ENCODE measurements at places on chromosomes 4 and X. TPM values are rescaled to one million over a fixed set of nuclear protein-coding genes. Genes with fewer than 3 reads are reported as not detected.
A peak's percentile ranks its signal among the peaks of the same experiment; 100 is the strongest.

STK26 gene
- total RNA-seq, result 0.82 TPM

PRDM8 gene
- 26.9 TPM for total RNA-seq

PRSS12 gene
- total RNA-seq, result 24.9 TPM

FAM120C gene
- 5.7 TPM for total RNA-seq

NDNF gene
- total RNA-seq, result 4.1 TPM

GSX2 gene
- total RNA-seq, result 3.3 TPM

LIMCH1 gene
- total RNA-seq, result 140 TPM

QRFPR gene
- 1.6 TPM for total RNA-seq

GNPDA2 gene
- total RNA-seq, result 30.6 TPM

FHIP1A gene
- 2.0 TPM for total RNA-seq

CSAG1 gene
- not detected for total RNA-seq

TLR2 gene
- 0.82 TPM for total RNA-seq

EREG gene
- not detected for total RNA-seq

IQSEC2 gene
- 9.8 TPM for total RNA-seq

ADGRL3 gene
- total RNA-seq, result 302 TPM

PNPLA4 gene
- 5.7 TPM for total RNA-seq

ARR3 gene
- not detected for total RNA-seq

DNA sequence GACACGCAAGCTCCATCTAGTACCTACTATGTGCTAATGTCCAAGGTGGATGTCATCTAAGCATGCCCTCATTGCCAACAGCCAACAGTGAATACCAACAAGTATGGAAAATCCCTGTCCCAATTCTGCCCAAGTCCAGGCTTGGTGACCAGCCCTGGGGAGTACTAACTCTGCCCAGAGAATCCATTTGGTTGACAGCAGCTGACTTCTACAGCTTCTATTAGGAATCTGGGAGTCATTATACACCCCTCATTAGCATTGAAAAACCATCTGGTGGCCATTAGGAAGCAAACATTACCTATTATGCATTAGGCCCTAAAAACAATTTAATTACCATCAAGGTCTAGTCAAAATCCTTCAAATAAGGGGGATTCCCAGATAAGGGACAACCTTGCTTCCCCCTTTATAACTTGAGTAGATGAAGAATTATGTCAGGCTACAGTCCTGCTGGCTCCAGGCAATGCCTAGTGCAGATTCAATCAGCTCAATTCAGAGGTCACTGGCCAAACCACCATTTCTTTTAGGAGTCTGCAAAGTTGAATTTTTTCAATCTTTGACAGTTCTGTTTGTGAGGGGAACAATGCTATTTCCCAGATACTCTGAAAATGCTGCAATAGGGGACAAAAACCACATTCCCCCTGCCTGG lies 228.0 kb upstream of the LDB2 start:
- DNase-seq, result no peak

DNA sequence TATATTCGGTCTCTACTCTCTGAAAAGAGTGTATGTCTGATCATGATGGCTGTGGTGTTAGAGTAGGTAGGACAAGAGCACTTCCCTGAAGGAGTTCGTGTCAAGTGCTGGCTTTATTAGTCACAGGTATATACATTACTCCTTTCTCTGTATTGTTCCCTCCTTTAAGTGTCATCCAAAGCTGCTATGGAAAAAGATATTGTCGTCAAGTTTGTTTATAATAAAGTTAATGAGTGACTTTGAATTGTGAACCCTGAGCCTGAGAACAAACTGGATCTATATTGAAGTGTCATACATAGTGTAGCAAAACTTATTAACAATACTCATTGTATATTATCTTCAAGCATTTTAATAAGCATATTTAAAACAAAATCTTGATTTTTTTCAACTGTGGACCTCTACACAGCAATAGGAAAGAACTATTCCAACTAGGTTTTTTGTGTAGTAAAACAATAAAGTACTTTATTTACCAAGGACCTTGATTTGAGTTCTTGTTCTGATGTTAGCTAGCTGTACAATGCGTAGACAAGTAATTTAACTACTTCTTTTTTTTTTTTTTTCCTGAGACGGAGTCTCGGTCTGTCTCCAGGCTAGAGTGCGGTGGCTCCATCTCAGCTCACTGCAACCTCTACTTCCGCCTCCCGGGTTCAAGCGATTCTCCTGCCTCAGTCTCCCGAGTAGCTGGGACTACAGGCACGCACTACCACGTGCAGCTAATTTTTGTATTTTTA lies 177.7 kb downstream of the RAPGEF2 start:
- DNase-seq, result no peak

GRCh38 chr4:168361365-168362024 lies 42.9 kb upstream of the DDX60 start:
- no peak for DNase-seq

DNA sequence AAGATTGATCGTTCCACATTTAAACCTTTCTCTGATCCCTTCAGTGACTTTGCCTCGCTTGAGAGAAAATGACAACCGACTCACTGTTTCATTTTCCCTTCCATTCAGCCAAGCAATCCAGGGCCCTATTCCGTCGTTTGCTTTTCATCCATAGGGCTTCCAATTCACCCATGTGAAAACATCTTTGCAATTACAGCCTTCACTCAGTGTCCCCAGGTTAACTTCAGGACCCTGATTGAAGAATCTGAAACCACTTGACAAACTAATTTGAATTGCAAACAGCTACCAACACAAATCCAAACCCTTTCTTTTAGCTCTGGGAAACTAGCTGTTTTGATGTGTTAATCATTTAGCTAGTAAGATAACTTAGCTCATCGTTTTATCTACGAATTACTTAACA lies 120.2 kb upstream of the FAM9C start:
- no peak for DNase-seq

DNA sequence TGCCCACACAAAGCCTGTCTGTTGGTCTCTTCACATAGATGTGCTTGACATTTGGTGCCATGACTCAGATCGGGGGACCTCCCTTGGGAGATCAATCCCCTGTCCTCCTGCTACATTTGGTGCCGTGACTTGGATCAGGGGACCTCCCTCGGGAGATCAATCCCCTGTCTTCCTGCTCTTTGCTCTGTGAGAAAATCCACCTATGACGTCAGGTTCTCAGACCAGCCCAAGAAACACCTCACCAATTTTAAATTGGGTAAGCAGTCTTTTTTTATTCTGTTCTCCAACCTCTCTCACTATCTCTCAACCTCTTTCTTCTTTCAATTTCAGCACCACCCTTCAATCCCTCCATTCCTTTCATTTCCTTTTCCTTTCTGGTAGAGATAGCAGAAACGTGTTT lies 159.6 kb upstream of the AGTR2 start:
- DNase-seq, result no peak

DNA sequence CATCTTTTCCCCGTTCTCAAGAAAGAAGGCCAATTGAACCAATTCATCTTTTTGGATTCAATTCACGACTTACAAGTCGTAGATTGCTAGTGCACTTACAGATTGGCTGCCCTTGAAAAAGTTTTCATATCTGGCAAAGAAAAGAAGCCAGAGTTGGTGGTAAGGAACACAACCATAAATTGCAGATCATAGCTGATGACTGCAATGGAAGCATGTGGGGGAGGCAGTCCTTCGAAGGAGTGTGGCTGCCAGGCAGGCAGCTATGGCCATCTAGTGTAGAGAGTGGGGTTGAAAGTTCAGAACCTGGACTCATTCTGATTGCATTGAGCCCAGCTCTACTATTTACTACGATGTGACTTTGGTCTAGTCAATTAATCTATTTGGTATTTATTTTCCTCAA lies 4.5 kb downstream of the GPM6A start:
- no peak for DNase-seq

- no peak for DNase-seq
These were observed 148.7 kb downstream of the TSPAN5 start for GRCh38 chr4:98509721-98510120.

GRCh38 chr4:7987148-7987989 lies 47.7 kb upstream of the AFAP1 start:
- peak; percentile 72 for DNase-seq

DNA sequence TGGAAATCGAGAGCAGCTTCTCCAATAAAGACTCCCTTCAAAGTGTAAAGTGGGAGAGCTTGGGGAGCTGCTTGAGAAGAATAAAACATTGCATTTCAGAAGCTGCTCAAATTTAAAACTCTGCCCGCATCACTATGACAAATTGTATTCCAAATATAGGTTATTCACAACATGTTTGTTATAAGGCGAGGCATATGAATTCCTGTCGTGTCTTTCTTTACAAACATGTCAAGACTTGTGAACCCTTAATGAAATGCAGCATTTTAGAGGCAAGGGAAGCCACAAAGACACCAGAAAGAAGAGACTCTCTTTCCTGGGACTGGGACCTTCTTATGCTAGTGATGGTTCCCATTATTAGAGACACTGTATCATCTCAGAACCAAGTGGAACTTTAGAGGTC lies 311.2 kb downstream of the DHX15 start:
- no peak for DNase-seq

DNA sequence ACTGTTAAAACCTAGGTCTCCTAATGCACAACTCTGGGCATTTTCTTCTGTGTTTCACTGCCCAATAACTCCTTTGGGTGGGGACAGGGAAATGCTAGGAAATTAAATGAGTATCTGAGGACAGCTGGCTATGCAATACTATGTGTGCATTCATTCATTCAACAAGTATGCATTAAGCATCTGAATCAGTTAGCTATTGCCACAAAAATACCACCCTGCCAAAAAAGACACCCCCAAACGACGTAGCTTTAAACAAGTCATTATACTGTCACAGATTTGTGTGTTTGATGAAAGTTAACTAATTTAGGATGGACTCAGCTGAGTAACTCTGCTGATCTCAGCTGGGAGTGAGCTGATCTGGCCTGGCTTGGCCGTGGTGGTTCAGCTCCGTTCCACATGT lies 29.8 kb upstream of the PTCHD1 start:
- DNase-seq, result no peak

DNA sequence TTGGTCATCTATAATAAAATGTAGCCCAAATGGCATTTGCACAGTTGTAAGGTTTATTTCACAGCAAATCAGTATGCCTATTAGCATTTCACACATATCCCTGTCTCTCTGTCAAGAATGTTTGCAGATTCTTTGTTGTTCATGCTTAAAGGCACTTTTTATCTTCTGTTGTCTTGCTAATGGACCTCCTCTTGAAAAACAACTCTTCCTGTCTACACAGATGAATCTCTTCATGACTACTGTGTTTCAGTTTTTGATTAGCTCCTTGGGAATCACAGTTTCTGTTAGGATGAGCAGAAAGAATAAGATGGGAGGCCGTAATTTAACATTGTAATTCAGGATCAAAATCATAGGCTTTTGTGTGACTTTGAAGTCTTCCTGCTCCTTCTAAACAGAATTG lies 35.5 kb upstream of the SLC4A4 start:
- DNase-seq, result no peak

- DNase-seq, result no peak
These were observed 13.2 kb upstream of the IL13RA2 start for GRCh38 chrX:115030625-115031024.

- no peak for DNase-seq
These were observed 23.3 kb upstream of the MBTPS2 start for GRCh38 chrX:21816136-21816535.

GRCh38 chr4:120939693-120940092 lies 17.2 kb upstream of the PRDM5 start:
- no peak for DNase-seq

GRCh38 chrX:77293331-77293995 lies 153.7 kb upstream of the FGF16 start:
- no peak for DNase-seq

DNA sequence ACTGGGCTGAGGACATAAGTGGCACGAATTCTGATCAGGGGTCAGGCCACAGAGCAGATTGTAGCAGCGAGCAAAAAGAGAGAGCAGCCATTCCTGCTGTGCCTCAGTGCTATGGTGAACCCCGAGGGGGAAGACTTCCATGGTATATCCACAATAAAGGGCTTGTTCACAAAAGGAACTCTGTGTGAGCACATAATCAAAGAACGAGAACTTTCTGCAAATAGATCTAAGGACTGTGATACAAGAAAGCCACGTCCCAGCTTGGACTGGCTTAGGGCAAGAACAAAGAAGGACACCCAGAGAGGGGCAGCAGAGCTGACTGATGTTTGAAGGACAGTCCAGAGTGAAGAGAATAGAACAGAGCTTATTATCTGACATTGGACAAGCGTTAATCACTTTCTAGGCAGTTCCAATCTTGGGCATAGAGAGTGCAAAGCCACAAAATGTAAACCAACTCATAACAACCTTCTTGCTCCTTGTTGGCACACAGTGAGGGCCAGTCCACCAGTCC lies 24.0 kb downstream of the PPEF2 start:
- no peak for DNase-seq

DNA sequence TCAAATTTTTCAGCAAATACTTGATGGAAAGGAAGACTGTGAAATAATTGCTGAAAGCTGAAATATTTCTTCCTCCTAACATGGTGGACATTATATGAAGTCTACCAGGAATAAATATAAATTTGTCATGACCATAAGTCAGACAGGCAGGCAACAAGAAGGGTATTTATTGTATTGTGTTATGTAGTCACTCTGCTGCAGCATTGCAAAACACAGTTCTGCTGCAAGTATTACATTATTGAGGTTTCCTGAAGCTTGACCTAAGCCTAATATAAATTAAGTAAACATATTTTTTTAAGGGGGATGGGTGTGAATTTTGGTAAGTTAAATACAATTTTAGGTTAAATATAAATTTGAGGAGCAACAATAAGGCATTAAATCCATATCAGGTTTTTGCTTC lies 60.2 kb upstream of the MAOA start:
- no peak for DNase-seq

- no peak for DNase-seq
These were observed 111.1 kb downstream of the RTL3 start for GRCh38 chrX:78548012-78548411.

- DNase-seq, result peak; percentile 59
These were observed 2.2 kb downstream of the SORCS2 start for GRCh38 chr4:7194251-7195140.

DNA sequence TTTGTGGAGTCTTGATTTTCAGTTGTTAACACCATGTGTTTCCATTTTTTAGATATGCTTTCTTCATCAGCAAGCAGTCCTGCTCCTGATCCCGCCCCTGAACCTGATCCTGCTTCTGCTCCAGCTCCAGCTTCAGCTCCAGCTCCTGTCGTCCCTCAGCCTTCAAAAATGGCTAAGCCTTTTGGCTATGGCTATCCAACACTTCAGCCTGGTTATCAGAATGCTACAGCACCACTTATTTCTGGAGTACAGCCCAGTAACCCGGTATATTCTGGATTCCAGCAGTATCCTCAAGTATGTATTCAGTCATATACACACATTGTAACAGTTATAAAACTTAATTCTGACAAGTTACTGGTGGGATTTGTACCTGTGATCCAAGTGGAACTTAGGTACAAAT lies 60.9 kb downstream of the SEC24B start:
- no peak for DNase-seq

DNA sequence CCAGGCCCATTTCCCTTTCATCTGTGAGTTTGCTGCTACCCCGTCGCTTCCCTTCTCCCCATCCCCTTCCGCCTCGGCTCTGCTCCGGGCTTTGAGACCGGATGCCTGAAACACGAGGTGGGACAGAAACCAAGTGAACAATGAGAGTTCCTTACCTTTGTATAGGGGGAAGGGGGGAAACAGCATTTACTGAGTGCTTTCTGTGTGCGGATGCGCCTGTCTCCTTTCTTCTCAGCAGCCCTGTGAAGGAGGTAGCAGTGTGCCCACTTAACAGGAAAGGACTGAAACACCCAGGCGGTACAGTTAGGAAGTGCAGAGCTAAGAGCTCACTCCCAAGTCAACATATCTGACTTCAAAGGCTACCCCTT lies 43.2 kb upstream of the TMSB15B start:
- DNase-seq, result no peak
